ENCODE measurements at places on chromosomes 5 and 9. TPM values are rescaled to one million over a fixed set of nuclear protein-coding genes. Genes with fewer than 3 reads are reported as not detected.

CNTLN gene
- 11.3 TPM for total RNA-seq

LCP2 gene
- total RNA-seq: 2.4 TPM

ZNF883 gene
- total RNA-seq: 0.60 TPM

PRSS3 gene
- total RNA-seq: 0.51 TPM

BRD9 gene
- 51.6 TPM for total RNA-seq

ITK gene
- total RNA-seq: not detected

RNF44 gene
- 8.6 TPM for total RNA-seq

FOXD4 gene
- total RNA-seq: 0.17 TPM

PLPPR1 gene
- not detected for total RNA-seq

LAMC3 gene
- total RNA-seq: 0.51 TPM

CDKN2B gene
- total RNA-seq: 2.4 TPM

PCDHGB6 gene
- 2.9 TPM for total RNA-seq

HRH2 gene
- not detected for total RNA-seq

PCDHB4 gene
- 0.17 TPM for total RNA-seq

TMEM232 gene
- 0.37 TPM for total RNA-seq

SVEP1 gene
- total RNA-seq: 0.05 TPM

GLRA1 gene
- total RNA-seq: not detected

RAB3C gene
- 0.17 TPM for total RNA-seq

HAVCR2 gene
- total RNA-seq: under 0.01 TPM

SCGB3A1 gene
- 0.85 TPM for total RNA-seq

ZNF454 gene
- 1.0 TPM for total RNA-seq

N4BP3 gene
- total RNA-seq: 43.9 TPM

ROPN1L gene
- total RNA-seq: 0.68 TPM

TLX3 gene
- total RNA-seq: not detected

CD14 gene
- 3.2 TPM for total RNA-seq

SHOC1 gene
- total RNA-seq: not detected

BHMT2 gene
- 5.4 TPM for total RNA-seq

CCDC152 gene
- 0.51 TPM for total RNA-seq

CCNO gene
- not detected for total RNA-seq

FGF18 gene
- total RNA-seq: not detected

PIGO gene
- total RNA-seq: 18.0 TPM

ALDOB gene
- under 0.01 TPM for total RNA-seq

TICAM2 gene
- total RNA-seq: 0.93 TPM

ADGRD2 gene
- total RNA-seq: not detected

SLC1A1 gene
- 8.4 TPM for total RNA-seq

SHB gene
- total RNA-seq: 32.8 TPM

CDH12 gene
- not detected for total RNA-seq

NAIF1 gene
- 13.8 TPM for total RNA-seq

SREK1IP1 gene
- total RNA-seq: 13.4 TPM

TMEM215 gene
- not detected for total RNA-seq

SPATA31D4 gene
- total RNA-seq: not detected

LECT2 gene
- total RNA-seq: not detected

GDA gene
- 0.19 TPM for total RNA-seq

CKMT2 gene
- total RNA-seq: 0.56 TPM

MCIDAS gene
- not detected for total RNA-seq

ANKRD31 gene
- total RNA-seq: 0.05 TPM

MLANA gene
- not detected for total RNA-seq

MIER3 gene
- total RNA-seq: 35.9 TPM

PFN3 gene
- total RNA-seq: not detected
